ENCODE measurements at places on chromosomes 13 and 19. TPM values are rescaled to one million over a fixed set of nuclear protein-coding genes. Genes with fewer than 3 reads are reported as not detected.

GRCh38 chr19:18456974-18457373, 19.0 kb upstream of the ISYNA1 start:
- no peak for DNase-seq

DNA sequence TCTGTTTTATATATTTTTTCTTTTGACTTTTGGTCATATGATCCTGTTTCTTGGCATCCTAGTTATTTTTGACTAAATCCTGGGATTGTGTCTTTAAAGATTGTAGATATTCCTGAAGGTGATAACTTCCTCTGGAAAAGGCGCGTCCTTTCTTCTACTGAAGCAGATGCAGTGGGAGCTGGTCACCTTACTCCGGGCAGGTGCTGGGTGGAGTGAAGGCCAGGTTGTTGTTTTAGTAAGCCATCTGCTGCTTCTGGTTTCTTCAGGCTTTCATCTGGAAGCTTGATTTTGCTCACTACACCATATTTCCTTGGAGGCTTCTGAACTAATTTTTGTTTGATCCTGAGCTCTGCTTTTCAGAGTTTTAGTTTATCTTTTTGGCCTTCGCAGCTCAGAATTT, 21.5 kb downstream of the URI1 start:
- DNase-seq: no peak

Gene SPHK2
- total RNA-seq: 15.9 TPM

Gene ADAMTS10
- not detected for total RNA-seq

DNA sequence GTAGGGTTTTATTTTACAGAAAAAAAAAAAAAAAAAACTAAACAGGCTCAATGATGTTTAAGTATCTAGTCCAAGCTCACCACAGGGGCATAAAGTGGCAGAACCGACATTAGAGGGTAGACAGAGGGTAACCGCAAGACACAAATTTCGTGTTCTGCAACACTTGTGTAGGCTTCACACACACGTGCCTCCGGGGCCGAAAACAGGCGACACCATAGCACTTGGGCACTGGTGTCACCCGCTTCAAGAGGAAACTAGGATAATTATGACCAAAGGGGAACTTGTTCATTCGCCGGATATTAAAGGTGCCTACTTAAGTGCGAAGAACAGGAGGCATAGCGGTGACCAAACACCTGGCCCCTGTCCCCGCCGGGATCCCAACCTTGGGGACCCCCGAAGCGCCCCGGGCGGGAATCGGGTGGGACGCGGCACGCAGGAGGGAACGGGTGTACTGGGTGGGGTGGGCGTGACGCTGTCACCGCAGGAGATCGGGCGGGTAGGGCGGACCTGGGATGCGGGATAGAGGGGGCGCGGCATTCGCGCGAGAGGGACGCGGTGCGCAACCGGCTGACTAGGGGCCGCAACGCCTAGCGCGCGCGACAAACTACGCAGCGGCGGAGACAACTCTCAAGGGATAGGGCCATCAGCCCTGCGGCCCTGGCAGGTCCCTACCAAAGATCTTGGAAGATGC, 558 bp downstream of the MZT1 start:
- peak; percentile 12 for DNase-seq

Gene BSPH1
- total RNA-seq: not detected

- DNase-seq: no peak
Measured at GRCh38 chr19:46999377-46999776, 20.3 kb upstream of the NPAS1 start.

DNA sequence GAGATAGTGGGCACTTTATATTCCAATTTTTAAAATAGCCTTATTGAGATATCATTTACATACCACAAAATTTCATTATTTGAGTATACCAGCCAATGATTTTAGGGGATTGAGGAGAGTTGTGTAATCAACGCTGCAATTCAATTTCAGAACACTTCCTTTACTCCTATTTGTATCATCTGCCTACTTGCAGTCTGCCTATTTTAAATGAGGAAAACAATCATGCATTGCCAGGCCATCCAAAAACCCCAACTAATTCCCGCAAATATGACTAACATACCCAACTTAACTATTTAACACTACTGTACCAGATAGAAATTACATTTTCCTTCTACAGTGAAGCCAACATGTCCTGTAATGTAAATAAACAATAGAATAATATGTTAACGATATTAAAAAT, 26.7 kb downstream of the CAB39L start:
- DNase-seq: no peak

GRCh38 chr19:926589-927350, 935 bp downstream of the ARID3A start:
- DNase-seq: no peak

Gene SPRY2
- 45.6 TPM for total RNA-seq

- DNase-seq: no peak
Measured at GRCh38 chr13:95236774-95237173, 64.5 kb downstream of the ABCC4 start.

DNA sequence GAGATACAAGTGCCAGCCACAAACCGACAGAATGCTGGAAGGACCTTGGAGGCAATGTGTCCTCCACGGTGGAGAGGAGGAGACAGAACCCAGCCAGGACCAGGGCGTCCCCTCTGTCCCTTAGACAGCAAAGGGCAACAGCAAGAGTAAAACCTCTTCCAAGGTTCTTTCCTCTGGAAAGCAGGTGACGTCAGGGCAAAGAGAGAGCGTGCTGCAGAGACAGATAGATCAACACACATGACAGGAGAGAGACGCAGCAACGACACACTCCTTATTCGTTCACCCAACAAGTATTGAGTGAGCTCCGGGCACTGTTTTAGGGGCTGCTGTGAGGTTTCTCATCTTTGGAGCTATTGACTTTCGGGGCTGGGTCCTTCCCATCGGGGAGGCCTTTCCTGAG, 1.3 kb upstream of the GALP start:
- DNase-seq: no peak

- no peak for DNase-seq
Measured at GRCh38 chr13:67950603-67951002, 720.5 kb upstream of the PCDH9 start.

Gene ZNF99
- total RNA-seq: not detected

Data from HT1080 (cell line).